Fibroblast of skin of right quadriceps (primary cell): ENCODE measurements at places on chromosomes 2 and 18.

DNA sequence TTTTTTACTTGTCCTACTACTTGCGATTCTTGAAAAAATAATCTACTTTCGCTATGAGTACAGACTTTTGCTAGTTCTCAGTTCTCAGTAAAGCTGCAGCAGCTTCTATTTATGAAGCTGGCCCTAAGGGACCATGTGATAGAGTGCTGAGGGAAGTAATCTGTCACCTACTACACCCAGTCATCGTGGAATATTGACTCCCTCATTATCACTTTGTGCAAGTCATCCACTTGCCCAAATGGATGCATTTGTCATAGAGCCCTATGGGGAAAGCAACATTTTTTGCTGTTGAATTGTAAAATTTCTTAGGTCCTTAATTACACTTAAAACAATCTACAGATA is 1919.8 kb downstream of the SUCLG1 start:
- no peak for DNase-seq

DNA sequence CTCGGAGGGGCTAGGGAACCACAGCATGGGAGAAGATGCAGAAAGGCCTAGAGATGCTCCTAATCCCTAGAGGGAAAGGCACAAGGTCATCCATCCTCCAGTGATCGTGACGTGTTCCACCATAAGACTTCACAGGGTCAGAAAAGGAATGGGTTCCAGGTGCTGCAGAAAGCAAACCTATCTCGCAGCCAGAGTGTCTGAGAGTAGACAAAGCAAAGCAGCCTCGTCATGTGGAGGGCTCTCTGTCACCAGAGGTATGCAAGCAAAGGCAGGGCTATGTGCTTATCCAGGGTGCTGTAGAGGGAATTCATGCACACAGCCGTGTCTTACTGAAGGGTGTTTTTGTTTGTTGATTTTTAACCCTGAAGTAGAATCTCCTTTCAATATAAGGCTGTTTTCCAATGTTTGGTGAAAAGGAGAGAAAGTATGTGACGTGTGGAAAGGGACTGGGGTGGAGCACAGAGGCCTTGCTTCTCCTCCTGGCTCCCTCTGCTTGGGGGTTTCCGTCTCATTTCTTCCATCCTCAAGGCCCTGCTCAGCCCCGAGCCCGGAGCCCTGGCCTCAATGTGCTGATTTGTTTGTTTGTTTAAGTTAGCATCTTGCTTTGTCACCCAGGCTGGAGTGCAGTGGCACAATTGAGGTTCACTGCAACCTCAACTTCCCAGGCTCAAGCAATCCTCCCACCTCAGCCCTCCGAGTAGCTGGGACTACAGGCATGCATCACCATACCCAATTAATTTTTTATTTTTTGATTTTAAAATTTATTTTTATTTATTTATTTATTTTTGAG is 3.0 kb downstream of the GPR55 start:
- DNase-seq: no peak

DNA sequence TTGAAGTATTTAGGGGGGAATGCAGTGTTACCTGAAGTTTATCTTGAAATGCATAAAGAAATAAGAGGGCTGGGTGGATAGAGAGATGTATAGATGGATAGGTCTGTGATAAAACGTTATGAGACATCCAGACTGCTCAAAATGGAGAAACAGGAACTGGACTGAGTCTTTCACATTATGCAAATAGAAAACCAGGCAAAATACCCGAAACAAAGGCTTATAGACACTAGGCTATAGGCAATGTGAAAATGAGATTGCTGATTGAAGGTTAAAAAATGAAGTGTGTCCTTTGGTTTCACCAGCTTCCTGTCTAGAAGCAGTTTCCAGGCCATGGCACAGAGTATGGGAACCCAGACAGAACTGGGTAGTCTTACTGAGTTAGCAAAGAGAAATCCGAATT is 24.9 kb upstream of the SLC3A1 start:
- DNase-seq: no peak

DNA sequence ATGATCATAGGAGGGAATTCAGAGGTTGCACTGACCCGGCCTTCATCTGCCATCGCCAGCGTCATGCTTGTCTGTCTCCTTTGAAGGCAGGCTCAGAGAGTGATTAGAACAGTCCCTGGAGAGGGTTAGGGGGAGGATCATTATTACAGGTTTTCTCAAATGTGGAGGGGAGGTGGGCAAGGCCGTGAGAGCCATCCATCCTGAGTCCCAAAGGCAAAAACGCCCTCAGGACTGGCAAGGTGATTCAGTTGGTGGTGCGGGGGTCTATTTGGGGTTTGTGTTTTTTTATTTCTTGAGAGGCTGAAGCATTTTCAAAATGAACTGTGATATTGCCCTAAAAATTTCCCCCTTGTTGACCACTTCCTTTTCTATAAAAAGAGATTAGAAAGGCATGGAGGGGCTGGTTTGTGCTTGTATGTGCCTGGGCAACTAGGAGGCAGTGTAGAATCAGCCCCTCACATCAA is 39.3 kb upstream of the GYPC start:
- no peak for DNase-seq

DNA sequence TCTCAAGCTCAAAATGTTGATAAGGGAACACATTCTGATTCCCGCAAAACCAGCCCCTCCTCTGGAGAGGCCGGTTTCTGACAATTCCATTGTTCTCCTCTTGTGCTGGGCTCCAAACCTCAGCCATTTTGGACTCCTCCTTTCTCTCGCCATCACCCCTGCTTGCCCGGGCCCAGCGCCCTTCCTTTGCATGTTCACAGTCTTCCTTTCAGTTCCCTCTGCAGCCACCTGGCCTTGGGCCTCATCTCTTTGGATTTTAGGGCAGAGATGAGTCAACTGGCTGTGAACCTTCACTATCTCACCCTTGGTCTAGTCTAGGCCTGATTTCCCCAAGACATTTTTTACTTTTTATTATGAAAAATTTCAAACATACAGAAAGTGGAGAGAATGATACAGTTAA is 155.9 kb upstream of the MAP3K20 start:
- DNase-seq: no peak

- DNase-seq: peak; percentile 14
These were observed 1410.3 kb upstream of the LRRTM1 start for GRCh38 chr2:81714817-81715216.

DNA sequence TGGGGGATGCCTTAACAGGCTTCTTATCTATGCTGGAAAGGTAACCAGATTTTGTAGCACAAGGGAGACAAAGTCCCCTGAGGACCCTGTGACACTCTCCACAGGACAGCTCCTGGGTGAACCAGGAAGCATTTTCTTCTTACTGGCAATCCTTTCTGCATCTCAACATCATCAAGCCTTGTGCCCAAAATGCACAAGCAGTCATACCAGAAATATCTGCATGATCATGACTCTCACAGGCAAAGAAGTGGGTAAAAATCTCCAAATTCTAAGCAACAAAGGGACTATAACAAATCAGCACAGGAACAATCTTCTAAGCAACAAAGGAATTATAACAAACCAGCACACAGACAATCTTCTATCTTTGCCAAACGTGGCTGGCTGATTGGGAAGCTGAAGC is 99.1 kb upstream of the CD226 start:
- DNase-seq: peak; percentile 14

GRCh38 chr2:123362671-123363440 is 662.2 kb upstream of the CNTNAP5 start:
- no peak for DNase-seq

- DNase-seq: peak; percentile 70
These were observed 150.2 kb upstream of the DOK6 start for GRCh38 chr18:69250305-69251151.

DNA sequence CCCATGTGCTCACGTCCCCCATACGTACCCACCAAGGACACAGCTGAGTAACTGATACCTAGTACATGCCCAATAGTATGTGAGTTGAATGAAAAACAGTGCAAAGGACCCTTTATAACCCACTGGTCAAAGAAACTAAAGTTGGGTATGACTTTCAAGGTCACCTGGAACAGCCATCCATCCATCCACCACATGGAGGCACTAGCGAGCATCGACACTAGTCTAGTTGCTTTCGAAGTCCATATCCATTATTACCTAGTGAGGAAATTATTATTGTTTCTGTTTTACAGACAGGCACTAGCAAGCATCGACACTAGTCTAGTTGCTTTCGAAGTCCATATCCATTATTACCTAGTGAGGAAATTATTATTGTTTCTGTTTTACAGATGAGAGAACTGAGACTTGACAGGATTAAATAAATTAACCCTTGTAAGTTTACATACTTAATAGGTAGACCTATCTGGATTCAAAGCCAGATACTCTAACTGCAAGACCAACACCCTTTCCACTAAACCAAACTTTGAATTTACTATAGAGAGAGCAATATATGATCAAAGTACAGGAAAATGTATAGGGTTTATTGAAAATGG is 233.7 kb downstream of the METTL4 start:
- peak; percentile 7 for DNase-seq

DNA sequence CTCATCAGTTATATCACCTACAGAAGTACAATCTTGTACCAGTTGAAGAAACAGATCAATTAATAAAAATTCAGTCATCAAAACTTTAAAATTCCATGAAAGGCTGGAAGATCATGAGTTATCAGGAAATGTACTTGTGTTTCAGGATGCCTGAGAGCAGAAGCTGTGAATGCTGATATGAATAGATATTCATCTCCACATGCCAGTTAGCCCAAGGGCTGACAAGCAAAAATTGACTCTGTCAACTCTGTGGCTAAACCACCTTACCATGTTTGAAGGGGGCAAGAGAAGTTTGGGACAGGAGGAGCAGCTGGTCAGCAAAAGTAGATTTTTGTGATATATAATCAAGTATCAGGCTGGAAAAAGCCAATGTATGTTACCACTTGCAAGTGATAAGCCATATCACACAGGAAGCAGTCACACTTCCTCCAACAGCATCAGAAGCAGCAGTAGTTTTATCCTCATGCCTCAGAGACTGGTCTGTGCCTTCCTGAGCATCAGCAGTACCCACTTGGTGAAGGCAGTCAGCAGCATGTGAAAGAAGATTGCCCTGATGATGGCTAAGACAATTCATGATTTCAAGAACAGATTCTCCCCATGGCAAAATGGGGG is 328.2 kb upstream of the CNTNAP5 start:
- no peak for DNase-seq

DNA sequence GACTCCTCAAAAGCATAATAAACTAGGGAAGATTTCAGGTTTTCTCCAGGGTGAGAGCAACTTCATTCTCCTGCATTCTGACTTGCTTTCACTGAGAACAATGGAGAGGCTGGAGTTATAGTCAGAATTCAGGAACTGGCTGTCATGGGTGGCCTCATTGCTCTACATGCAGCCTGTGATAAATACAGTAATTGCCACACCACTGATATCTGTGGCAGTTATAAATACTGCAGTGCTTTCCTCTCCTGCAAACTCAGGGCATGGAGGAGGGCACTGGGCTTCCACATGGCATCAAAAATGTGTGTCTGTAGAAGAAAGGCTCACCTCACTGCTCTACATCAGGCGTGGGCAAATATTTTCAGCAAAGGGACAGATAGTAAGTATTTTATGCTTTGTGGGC is 510.2 kb downstream of the ZNF516 start:
- no peak for DNase-seq

DNA sequence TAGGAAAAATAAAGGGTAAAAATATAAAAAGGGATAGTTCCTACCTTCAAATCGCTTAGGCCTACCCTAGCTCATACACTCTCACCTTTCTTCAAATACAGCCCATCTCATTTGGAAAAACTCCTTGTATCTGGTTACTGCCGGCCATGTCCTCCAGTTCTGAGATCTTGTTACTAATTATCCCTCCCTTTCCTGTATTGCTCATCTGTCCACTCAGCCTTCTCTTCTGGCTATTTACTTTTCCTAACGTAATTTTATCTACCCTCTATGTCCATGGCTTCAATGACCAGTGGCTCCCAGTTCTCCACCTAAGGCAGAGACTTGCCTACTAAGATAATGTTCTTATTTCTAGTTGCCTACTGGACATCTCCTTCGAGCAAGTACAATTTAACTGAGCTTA is 342.9 kb upstream of the ACVR2A start:
- DNase-seq: no peak

DNA sequence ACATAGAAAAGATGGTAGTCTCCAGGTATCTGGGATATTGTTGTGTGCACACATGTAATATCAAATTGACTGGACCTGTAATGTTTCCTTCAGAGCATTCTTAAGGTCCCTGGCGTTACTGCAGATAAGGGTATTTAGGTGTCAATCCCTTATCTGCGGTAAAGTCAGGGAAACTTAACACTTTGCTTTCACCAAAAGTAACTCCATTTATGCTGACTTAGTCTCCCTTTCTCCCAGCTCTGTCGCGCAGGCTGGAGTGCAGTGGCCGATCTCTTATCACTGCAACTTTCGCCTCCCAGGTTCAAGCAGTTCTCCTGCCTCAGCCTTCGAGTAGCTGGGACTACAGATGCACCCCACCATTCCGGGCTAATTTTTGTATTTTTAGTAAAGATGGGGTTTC is 1.8 kb downstream of the CNNM3 start:
- DNase-seq: no peak

- DNase-seq: no peak
These were observed 11.4 kb upstream of the IL36A start for GRCh38 chr2:112993831-112994230.

GRCh38 chr18:34844732-34845459 is 134.8 kb downstream of the DTNA start:
- no peak for DNase-seq

GRCh38 chr2:9206991-9207640 is 504 bp downstream of the ASAP2 start:
- DNase-seq: no peak

- no peak for DNase-seq
These were observed 68.4 kb upstream of the CDCA7 start for GRCh38 chr2:173286153-173286809.

DNA sequence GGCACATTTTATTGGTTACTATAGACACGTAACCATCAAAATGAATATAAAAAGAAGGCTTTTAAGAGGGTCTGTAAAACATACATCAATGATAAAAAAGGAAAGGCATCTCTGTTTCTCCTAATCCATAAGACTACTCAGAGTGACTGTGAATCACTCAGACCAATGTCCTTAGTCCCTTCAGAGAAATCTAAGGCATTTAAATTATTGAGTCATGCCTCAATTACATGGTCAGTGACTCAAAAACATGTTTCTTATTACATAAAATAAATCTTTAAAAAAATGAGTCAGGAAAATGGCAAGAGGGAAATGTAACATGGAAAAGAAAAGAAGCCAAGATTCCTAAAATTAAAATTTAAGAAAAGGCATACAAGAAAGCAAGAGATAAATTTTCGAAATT is 146.6 kb downstream of the ERBB4 start:
- DNase-seq: peak; percentile 74

GRCh38 chr2:15758848-15759247 is 167.2 kb downstream of the DDX1 start:
- DNase-seq: no peak

DNA sequence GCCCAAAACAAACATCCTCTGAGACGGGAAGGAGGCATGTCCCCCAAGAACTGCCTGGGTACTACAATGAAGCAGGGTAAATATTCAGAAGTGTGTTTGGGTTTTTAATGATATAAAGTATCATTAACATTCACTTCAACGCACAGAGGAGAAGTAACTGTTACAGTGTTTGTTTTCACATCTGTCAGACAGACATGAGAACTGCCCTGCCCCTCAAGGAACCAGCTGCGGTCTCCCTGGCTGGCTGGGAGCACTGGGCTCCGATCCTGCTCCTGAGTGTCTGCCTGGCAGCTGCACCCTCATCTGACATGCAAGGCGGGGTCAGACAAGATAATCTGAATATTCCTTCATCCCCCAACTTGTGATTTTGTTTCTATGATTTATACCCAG is 75.6 kb downstream of the MBP start:
- no peak for DNase-seq
